Right ventricle myocardium superior (tissue), 1 donor: ENCODE measurements at places on chromosomes 1 and 21. TPM values are rescaled to one million over a fixed set of nuclear protein-coding genes. Genes with fewer than 3 reads are reported as not detected.

GRCh38 chr1:176225479-176225875, 18.4 kb upstream of the COP1 start:
- no peak for DNase-seq

GRCh38 chr1:67732750-67733151, 47.8 kb downstream of the GADD45A start:
- no peak for DNase-seq

DNA sequence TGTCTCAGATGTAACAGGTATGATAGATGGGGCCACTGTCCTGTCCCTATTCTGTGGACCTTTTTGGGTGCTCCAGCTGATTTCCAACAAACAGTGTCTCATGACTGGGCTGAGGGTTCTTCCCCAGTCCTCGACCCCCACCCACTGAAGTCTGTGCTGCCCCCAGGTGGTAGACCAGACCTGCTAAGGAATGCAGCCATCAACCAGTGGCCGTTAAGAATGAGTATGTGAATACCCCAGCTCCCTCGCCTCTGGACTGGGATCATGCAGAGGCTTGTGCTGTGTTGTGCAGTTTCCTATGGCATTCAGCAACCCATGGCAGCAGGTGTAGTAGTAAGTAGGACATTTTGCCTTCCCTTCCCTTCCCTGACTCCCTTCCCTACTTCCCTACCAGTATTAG, 183.1 kb upstream of the KAZN start:
- no peak for DNase-seq

GJA5 gene
- total RNA-seq = 8.1 TPM

OXCT2 gene
- total RNA-seq = 0.65 TPM

GRCh38 chr21:32226444-32226843, 52.4 kb downstream of the MIS18A start:
- no peak for DNase-seq

DNA sequence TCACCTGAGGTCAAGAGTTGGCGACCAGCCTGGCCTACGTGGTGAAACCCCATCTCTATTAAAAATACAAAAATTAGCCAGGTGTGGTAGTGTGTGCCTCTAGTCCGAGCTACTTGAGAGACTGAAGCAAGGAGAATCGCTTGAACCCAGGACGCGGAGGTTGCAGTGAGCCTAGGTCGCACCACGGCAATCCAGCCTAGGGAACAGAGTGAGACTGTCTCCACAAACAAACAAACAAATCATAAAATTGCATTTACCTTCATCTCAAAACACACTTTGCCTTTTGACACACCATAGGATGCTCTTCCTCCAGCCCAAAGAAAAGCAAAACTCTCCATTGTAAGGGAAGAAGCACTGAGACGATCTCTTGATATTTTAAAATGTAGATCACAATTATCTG, 4.3 kb downstream of the HNRNPU start:
- DNase-seq = no peak

DNA sequence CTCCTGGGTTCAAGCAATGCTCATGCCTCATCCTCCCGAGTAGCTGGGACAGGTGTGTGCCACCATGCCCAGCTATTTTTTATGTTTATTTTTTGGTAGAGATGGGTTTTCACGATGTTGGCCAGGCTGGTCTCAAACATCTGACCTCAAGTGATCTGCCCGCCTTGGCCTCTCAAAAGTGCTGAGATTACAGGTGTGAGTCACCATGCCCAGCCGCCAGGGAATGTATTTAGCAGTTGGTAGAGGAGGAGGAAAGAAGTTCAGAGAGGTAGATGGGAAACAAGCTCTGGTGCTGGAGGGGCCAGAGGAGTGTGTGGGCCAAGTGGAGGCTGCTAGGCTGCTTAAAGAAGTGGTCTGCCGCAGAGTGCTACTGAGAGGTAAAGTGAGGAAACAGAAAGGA, 6.0 kb downstream of the DOP1B start:
- no peak for DNase-seq

DNA sequence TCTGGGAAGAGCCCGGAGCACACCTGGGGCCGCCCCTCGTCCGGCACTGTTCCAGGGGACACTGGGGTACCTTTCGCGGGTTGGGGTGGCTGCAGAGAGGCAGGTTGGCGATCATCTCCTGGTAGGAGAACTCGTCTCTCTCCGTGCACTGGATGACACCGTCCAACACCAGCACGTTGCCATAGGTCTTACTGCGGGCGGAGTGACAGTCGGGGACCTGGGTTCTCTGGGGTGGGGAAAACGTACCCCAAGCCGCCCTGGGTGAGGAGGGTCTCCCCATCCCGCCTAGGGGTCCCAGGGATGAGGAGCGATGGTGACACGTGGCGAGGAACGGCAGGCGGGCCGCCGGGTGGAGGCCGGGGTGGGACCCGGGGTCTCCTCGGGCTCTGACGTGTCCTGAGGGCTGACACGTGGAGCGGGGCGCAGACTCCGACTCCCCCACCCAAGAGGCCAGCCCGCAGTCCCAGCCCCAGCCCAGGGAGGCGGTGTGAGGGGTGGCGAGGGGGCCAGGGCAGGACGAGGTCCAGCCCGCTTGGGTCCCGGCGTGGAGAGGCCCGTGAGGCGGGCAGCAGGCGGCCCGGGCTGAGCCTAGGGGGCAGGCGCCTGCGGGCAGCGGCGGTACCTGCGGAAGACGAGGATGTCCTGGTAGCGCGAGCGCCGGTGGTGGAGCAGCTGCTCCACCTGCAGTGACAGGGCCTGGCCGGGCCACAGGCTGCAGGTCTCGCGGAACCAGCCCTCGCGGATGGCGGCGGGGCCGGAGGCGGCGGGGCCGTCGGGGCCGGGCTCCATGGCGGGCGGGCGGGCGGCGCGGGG, 457 bp downstream of the SRM start:
- DNase-seq = no peak

- no peak for DNase-seq
Measured at GRCh38 chr1:244221991-244222390, 170.9 kb downstream of the ZBTB18 start.

DNA sequence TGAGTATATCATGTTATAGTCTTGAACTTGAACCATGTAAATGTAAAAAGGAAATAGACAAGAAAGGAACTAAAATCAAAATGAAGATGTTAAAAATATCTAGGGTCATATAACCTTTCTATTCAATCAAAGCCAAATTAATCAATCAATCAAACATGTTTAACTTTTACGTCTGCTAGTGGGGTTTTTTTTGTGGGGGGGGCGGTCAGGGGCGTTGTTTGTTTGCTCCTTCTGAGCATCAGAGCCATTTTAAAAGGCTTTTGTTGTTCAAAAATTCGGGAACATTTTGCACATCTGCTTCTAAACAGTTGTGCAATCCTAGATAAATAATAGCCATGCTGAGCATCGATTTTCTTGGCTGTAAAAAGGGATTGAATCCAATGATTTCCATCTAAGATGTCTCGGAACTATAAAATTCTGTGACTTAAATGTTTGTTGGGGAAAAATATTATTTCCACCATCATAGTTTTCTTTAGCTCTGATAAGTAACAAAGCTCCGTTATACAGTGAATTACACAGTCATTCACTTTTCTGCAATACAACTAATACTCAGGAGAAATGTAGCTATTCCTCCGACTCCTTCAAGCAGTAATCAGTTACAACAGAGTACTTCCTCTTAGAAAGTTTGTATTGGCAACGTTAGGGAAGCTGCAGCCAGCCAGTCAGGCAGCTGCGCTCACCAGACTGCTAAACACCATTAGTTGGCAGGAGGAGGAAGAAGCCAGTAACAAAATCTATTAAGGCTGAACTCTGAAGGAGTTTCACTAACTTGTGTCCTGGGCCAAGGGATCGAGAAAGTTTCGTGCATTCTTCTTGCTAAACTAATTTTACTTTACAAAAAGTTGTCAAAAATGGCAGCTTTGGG, 2.2 kb downstream of the SPATA6 start:
- DNase-seq = peak; percentile 81

GRCh38 chr1:9652379-9653209, 1.1 kb downstream of the PIK3CD start:
- peak; percentile 66 for DNase-seq

- no peak for DNase-seq
Measured at GRCh38 chr21:40472013-40472412, 374.9 kb downstream of the DSCAM start.

GRCh38 chr1:226596531-226597165, 48.1 kb downstream of the STUM start:
- peak; percentile 34 for DNase-seq

SLC30A2 gene
- total RNA-seq = 3.0 TPM

GRCh38 chr1:202689493-202690342, 20.5 kb downstream of the SYT2 start:
- DNase-seq = no peak

AMY1B gene
- not detected for total RNA-seq
